NCI-H524 treated with DMSO at 0.1 percent for 48 hours (cell line): ENCODE measurements at places on chromosomes 5 and 9.
A peak's percentile ranks its signal among the peaks of the same experiment; 100 is the strongest.

GRCh38 chr5:114434396-114435219, 72.7 kb downstream of the KCNN2 start:
- DNase-seq, result no peak

DNA sequence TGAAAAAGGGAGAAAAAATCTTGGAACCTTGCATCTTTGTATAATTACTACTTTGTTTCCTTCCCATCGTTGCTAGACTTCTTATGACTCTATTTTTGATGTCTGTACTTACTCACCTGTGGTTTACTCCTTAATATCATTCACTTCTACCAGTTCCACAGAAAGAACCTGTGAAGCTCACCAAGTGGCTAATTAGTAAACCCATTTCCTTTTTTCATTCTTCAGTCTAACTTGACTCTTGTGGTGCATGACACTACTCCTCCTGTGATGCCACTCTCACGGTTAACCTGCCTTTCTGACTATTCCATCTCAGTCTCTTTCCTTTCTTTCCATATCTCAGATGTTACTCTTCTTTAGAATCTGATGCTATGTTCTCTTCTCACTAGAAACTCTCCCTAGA, 14.6 kb downstream of the RECK start:
- DNase-seq, result no peak

- DNase-seq, result no peak
Measured at GRCh38 chr5:37936091-37936490, 96.2 kb upstream of the GDNF start.

DNA sequence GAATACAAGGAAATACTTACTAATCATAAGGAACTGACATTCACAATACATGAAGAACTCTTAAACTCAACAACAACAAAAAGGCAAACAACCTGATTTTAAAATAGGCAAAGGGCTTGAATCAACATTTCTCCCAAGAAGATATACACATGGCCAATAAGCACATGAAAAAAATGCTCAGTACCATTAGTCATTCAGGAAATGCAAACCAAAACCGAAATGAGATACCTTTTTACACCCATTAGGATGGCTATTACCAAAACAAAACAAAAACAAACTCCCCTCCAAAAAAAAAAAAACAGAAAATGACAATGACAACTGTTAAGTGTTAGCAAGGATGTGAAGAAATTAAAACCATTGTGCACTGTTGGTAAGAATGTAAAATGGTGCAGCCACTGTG, 104.1 kb upstream of the ZNF462 start:
- DNase-seq, result no peak

DNA sequence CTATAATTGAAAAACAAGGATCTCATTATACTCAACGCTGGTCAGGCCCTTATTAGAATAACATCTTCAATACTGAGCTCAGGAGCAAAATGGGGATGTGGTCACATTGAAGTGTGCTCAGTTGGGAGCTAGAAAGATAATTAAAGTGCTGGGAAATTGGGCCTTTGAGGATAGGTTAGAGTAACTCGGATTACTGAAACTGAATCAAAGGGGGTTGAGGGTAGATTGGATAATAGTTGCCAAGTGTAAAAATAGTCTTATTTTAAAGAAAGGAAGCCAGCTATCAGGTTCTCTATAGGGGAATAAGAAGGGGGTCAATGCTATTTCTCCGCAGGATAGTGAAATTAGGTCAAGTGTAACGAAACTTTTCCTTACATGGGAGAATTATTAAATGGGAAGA, 391.0 kb upstream of the PTPRD start:
- no peak for DNase-seq

GRCh38 chr5:179061025-179061424, 852 bp downstream of the ZNF354C start:
- no peak for DNase-seq

GRCh38 chr9:113011911-113012381, at the start of gene ZNF883:
TSS of gene ZNF883 (minus strand) at chr9:113012192.
- DNase-seq, result peak; percentile 29

DNA sequence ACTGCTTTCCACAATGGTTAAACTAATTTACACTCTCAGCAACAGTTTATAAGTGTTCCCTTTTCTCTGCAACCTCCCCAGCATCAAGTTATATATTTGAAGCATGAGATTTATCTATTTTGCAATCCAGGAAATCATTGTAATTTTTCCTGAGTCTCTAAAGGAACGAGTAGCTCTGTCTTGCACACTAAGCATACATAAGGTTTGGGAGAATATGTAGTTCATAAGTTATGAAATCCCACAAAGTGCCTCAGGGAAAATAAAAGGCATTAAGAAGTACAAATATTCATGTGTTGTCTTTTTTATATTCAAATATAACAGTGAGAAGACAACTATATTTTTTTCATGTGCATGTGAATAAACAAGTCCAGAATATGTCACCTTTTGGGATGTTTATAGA, 377.1 kb upstream of the RORB start:
- no peak for DNase-seq

DNA sequence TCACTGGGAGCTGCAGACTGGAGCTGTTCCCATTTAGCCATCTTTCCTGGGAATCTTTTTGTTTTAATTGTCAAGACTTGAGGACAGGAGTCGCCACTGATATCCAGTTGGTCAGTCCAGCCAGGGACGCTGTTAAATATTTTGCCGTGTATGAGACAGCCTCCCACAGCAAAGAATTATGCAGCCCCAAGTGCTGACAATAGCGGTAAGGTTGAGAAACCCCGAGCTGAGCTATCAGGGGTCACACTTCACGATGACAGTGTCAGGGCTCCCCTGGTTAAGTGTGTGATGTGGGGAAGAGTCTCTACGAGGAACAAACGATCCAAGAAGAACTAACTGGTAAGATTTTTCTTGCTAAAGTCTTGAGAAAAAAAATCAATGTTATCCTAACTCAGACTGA, 372.0 kb upstream of the MPDZ start:
- DNase-seq, result no peak

GRCh38 chr5:57470339-57470738, 12.3 kb downstream of the ACTBL2 start:
- no peak for DNase-seq

DNA sequence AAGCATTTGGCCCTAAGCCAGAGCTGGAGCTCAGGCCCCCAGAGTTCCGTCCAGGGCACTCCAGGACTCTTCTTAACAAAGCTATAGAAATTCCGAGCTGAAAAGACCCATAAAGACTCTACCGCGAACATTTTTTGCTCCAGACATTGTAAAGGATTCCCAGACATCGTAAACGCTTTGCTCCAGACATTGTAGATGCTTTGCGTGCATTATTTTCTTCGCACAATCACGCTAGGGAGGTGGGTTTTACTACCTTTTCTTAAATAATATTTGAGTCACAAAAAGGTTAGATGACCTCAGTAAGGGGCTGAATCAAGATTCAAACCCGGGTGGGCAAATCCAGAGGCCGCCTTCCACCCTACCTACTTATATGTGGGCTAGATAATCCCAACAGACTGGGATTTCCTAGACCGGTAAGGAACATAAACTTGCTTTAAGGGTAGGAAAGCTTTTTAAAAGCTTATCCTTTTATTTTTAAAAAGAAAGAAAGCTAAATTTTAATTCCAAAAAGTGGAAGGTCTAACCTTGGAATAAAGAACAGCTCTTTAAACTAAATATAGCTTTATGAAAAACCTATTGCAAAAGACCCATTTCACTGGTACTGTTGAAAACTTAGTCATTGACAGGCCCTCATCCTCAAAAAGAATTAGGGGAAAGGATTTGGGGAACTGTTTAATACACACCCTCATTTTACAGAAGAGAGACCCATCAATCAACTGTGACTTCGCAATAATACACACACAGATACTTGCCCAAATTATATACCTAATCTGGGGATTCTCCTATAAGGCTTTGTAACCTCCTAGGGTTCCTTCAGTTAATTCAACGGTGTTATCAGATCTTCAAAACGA, 822 bp upstream of the TNIP1 start:
- no peak for DNase-seq

DNA sequence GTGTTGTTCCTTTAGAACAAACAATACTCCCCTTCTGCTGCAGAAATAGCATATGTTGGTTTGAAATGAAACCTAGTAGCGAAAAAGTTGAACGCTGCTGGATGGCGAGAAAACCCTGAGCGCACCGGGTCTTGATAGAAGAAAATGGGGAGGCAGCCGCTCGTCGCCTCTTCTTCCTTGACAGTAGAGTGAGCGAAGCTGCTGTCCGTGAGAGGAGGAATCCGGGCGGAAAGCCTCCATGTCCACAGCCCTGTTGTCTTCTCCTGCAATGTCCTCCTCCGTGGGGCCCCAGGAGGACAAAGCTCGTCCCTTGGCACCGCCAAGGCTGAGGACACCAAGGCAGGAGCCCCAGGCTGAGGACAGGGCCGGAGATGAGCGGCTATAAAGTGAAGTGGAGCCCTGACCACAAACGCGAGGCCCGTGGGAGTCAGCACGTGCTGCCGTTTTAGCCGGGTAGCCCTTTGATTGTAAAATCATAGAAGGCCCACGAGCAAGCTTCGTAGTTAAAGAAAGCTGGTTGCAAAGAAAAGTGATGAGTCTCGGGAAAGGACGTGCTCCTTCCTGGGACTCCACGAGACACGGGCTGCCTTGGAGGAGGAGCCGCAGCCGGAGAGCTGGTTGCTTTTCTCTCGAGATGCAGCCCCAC, 35.6 kb downstream of the MRPL36 start:
- no peak for DNase-seq

- no peak for DNase-seq
Measured at GRCh38 chr9:967903-968641, 8.4 kb upstream of the DMRT3 start.

- DNase-seq, result no peak
Measured at GRCh38 chr9:17863213-17863883, 284.5 kb downstream of the SH3GL2 start.
